Neural progenitor cell (in vitro differentiated cells): ENCODE measurements at places on chromosomes 7 and 10.

- DNase-seq: no peak
Observed at GRCh38 chr7:147438216-147438615, 1152.3 kb upstream of the C7orf33 start.

GRCh38 chr7:67595431-67596180 is 599.0 kb downstream of the TYW1 start:
- no peak for DNase-seq

GRCh38 chr7:128309976-128310375 is 33.7 kb downstream of the RBM28 start:
- peak; percentile 29 for DNase-seq

GRCh38 chr10:49562893-49563292 is 24.0 kb upstream of the ERCC6 start:
- DNase-seq: no peak

- no peak for DNase-seq
Observed at GRCh38 chr7:111732923-111733322, 170.6 kb upstream of the IMMP2L start.

DNA sequence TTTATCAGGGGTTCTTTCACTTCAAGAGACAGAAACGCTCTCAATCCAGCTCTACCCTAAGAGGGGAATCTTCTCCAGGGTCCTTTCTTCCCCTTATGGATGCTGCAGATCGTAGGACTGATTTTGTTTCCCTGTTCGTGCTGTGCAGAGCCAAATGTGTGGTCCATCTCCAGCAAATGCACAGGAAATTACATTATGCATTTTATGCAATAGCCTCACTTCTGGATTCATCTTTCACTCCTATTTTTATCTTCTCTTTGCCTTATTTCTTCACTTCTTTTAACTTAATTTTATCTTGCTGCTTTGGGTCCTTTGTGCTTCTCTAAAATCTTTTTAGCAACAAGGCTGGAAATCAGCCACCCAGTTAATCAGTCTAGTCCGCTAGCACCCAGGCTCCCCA is 184.5 kb upstream of the INHBA start:
- DNase-seq: no peak

DNA sequence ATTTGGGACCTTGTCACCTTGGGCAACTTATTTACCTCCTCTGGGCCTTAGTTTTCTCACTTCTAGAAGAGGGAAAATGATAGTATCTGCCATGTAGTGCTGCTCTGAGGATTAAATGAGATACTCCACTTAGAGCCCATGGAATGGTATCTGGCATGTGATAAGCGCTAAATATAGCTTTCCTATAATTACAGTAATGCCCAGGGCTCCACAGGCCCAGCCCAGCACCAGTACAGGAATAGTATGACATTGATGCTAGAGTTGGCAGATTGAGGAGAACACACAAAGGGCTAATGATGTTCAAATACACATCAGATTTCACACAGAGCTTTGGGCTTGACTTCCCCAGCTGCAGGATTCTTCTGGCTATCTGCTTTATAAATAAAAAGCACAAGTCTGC is 34.9 kb downstream of the FAS start:
- DNase-seq: no peak

DNA sequence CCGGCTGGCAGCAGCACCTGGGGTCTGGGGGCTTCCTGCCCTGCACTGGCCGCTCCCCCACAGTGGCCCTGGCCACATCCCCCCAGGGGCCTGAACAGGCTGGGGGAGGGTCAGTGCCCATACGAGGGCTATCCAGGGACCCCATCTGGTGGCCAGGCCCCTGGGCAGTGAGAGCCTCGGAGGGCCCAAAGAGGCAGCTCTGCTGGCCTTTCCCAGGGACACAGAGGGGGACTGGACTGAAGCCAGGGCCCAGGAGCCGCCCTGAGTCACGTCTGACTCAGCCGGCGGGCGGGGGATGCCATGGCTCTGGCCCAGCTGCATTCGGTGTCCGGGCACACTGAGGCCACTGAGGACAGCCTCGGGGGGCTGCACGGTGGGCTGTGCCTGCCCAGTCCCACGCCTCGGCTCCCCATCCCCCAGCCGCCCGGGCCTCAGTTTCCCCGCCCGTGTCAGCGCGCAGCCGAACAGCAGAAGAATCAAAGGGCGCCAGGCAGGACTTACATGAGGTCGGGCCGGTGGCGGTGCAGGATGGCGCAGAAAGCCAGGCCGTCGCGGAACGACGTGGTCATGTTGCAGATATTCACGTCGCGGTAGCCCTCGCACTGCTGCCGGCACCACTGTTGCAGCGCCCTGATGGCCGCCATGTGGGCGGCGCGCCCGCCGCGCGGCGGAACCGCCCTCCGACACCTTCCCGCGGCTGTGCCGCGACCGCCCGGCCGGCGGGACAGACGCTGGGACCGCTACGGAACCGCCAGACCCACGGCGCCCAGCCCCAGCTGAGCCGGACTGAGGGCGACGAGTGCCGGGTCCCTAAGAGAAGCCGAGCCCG is at the start of gene MICALL2:
Gene MICALL2 (minus strand): TSS at position 788 of the 829 bp plus-strand sequence. CDS start 144 bp downstream, at position 644.
- DNase-seq: peak; percentile 55

GRCh38 chr7:137953665-137954470 is 48.0 kb downstream of the CREB3L2 start:
- DNase-seq: peak; percentile 61

DNA sequence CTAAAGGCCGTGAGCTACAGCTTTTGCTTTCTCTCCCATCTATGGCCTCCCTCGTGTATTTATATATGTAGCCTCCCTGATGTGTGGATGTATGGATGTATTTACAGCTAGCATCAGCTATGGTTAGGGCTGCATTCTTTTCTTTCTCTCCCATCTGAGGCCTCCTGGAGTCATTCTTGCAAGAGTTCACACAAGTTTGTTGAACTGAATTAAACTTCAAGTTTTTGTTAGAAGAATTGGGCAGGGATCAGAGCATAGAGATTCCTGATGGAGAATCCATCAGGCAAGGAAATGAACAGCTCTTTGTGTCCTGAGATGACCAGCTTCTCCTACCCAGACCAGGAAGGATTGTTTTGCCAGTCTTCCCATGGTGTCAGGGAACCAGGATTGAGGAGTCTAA is 60.3 kb downstream of the AHCYL2 start:
- no peak for DNase-seq

DNA sequence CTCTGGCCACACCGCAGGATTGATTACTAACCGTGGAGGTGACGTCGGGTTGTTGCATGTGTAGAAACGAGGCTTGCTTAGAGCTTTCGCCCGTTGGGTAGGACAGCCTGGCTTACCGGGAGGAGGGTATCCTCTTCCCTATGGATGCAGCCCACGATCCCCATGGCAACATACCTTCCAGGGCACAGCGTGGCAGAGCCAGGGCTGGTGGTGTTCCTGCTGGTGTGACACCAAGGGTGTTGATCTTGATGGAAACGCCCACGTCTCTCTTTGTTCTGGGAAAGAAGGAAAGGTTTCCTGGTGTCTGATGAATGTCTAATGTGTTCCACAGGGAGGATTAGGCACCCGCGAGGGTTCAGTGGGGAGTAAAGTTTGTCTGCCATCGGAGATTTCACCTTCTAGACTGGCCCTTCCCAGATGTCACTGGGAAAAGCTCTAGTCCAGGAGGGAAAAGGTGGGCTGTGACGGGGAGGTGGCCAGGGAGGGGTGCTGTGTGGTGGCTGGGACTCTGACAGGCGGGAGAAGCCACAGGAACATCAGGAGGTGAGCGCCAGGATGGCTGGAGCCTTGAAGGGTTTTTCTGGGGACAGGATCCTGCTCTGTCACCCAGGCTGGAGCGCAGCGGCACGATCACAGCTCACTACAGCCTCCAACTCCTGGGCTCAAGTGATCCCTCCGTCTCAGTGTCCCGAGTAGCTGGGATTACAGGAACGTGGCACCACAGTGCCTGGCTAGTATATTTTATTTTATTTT is 102.1 kb downstream of the CUX1 start:
- no peak for DNase-seq

GRCh38 chr10:133373174-133374090 is at the start of gene ECHS1:
Gene ECHS1 (minus strand): TSS chr10:133373354. CDS start chr10:133373333, 21 bp downstream.
- peak; percentile 99 for DNase-seq

DNA sequence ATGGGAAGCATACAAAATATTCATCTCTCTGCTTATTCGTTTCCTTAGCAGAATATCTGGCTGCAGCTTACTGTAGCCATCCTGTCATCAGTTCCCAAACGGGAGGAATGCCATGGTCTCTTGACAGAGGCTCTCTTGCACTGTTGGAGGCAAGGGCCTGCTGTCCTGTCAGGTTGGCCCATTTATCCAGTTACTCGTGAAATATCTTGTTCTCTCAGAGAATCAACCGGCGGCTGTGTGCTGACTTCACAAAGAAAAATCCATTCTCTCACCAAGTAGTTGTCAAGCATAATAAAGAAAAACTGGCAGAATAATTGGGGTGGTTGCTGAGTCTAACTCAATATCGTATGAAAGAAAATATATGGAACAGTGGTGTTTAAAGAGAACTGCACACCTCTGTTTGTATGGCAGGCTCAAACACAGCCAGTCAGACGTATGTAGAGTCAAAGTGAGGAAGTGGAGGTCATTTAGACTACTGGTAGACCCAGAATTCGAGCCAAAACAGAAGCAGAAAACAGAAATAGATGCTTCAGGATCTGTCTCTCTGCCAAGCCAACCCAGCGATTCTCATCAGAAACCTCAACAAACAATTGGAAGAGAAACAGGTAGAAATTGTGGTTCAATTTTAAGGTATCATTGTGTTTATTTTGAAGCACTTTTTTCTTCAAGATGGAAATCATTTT is 349.2 kb upstream of the PRKCQ start:
- no peak for DNase-seq

DNA sequence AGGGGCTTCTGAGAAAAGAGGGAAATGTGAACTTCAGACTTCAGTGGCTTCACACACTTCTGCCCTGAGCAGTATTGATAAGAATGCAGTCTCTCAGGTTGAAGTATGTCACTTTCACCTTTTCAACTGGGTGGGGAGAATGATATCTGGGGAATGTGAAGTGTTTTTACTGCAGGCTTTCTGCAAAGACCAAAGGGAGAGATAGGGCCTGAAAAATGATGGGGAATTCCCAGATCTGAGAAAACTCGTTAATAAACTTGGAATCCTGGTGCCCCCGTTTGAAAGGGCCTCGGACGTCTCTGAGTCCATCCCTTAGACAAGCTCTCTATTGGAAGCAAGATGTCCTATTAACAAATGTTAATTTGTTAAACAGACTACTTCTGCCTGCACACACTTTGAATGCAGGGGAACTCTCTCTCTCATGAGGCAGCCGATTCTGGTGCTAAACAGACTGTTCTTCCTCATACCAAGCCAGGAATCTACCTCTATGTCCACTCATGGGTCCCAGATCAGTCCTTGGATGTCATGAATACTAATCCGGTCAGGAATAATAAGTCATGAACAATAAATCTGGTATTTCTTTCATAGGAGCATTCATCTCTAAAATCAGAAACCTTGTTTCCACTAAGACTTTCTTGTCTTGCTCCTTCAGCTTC is 193.6 kb downstream of the JCAD start:
- no peak for DNase-seq

DNA sequence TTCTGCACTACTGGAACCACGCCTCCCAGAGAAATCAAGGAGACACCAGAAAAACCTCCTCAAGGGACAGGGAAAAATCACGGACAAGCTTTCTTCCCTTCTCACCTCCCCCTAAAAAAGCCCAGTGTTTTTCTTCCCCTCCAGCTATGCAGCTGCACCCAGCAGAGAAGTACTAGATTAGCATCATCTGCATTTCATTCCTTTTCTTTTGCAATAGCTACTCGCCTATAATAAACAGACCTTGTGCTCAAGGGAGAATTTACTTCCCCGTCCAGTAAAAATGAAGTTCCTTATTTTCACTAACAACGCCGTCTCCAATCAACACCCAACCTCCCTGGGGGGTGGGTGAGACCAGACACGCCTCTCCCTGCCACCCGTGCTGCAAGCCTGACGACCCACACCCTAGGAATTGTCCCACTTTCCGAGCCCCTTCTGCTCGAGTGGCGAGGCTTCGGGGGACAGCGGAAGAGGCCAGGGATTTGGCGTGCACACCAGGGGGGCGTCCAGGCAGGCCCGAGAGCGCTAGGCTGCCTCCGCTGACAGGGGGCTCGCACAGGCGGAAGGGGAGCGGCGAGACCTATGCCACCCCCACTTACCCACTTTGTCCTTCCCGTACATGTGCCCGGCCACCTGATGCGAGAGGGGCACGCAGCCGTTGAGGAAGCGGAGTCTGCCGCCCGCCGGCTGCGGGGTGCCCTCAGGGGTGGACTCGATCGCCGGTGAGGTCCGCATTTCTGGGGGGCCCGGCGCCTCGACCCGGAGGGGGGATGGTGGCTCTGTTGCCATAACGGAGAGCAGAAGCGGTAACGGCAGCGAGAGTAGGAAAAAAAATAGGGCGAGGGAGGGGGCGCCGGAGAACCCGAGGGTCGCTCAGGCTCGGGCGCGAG is 625 bp downstream of the IPMK start:
- DNase-seq: peak; percentile 69

DNA sequence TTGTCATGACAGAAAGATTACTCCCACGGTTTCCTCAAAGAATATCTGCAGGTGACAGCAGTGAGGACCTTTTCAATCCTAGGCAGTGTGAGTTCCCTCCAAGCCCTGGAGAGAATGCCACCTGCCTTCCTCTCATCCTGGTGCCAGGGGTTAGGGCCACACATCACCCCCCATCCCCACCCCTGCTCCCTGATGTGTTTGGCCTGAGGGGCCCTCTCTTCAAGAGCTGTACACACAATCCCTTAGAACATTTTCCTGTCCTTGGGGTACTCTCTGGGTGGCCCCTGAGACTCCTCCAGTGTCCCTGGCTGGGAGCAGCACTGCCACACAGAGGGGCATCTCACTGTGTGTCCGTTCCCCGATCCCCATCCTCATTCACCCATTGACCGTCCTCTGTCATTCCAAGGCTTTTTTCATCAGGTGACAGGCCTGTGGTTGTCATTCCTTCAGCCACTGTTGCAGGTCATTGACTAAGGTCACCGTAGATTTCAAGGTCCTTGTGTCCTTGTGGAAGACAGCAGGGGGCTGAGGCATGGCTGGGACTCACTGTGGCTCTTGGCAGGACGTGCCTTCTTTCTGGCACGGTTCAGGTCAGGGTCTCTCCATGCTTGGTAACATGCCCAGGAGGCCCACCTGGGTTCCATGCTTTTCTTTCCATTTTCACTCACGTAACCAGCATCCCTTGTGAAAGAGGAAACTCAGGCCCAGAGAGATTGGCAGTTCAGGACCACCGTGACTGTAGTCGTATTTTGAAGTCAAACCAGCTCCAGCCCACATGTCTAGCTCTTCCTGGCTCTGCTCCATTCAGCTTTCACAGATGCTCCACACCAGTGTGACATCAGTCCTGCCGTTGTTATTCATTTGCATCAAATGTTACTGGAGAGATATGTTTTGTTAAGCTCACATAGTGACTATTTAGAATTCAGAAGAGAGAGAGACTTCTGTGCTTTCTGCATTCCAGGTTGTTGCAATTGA is 26.8 kb upstream of the BTBD16 start:
- DNase-seq: no peak
